ENCODE measurements at places on chromosomes 3 and 15. TPM values are rescaled to one million over a fixed set of nuclear protein-coding genes. Genes with fewer than 3 reads are reported as not detected.

RYR3 gene
- total RNA-seq, result 11.6 TPM

QARS1 gene
- 283 TPM for total RNA-seq

PLSCR4 gene
- total RNA-seq, result 77.8 TPM

CNTN4 gene
- total RNA-seq, result 40.0 TPM

POPDC2 gene
- 9.4 TPM for total RNA-seq

CELF6 gene
- total RNA-seq, result 1.9 TPM

CAV3 gene
- not detected for total RNA-seq
